ENCODE measurements at places on chromosomes 1 and 21. TPM values are rescaled to one million over a fixed set of nuclear protein-coding genes. Genes with fewer than 3 reads are reported as not detected.

CFHR2 gene
- not detected for total RNA-seq

DNAH14 gene
- 16.3 TPM for total RNA-seq

ENAH gene
- 75.4 TPM for total RNA-seq

OR10Z1 gene
- not detected for total RNA-seq

SLC45A3 gene
- total RNA-seq, result 5.5 TPM

CALML6 gene
- 0.23 TPM for total RNA-seq

PTPRC gene
- not detected for total RNA-seq

FAM131C gene
- total RNA-seq, result 15.5 TPM

FCRLB gene
- 1.7 TPM for total RNA-seq

MMEL1 gene
- total RNA-seq, result not detected

FNBP1L gene
- 12.9 TPM for total RNA-seq

PRAMEF17 gene
- not detected for total RNA-seq

HSD3B2 gene
- total RNA-seq, result not detected

C4BPA gene
- 0.48 TPM for total RNA-seq

WDR47 gene
- 7.6 TPM for total RNA-seq

DNASE2B gene
- total RNA-seq, result not detected

TAF1A gene
- total RNA-seq, result 13.4 TPM

All from A549 treated with DMSO at 1 μM for 4 hours (cell line).